ENCODE measurements at places on chromosomes 4 and X. TPM values are rescaled to one million over a fixed set of nuclear protein-coding genes. Genes with fewer than 3 reads are reported as not detected.
A peak's percentile ranks its signal among the peaks of the same experiment; 100 is the strongest.

The ACE2 gene
- total RNA-seq: not detected

The ARHGEF6 gene
- total RNA-seq: 32.2 TPM

The NDUFB11 gene
- total RNA-seq: 51.4 TPM

The ART3 gene
- not detected for total RNA-seq

The IBSP gene
- total RNA-seq: not detected

The GPR143 gene
- total RNA-seq: not detected

The CRMP1 gene
- total RNA-seq: not detected

The NR0B1 gene
- not detected for total RNA-seq

The TLR1 gene
- total RNA-seq: 10.1 TPM

The FGA gene
- total RNA-seq: not detected

The DGKK gene
- not detected for total RNA-seq

The MTMR8 gene
- 2.5 TPM for total RNA-seq

The CLDN22 gene
- not detected for total RNA-seq

The HTATSF1 gene
- total RNA-seq: 28.5 TPM

The GLUD2 gene
- 0.28 TPM for total RNA-seq

- DNase-seq: no peak
These were observed 159.3 kb upstream of the LCORL start for GRCh38 chr4:18180892-18181291.

GRCh38 chr4:123856689-123857545, 460.3 kb downstream of the SPRY1 start:
- DNase-seq: no peak

- DNase-seq: no peak
These were observed 126.4 kb downstream of the PJA1 start for GRCh38 chrX:69038816-69039215.

DNA sequence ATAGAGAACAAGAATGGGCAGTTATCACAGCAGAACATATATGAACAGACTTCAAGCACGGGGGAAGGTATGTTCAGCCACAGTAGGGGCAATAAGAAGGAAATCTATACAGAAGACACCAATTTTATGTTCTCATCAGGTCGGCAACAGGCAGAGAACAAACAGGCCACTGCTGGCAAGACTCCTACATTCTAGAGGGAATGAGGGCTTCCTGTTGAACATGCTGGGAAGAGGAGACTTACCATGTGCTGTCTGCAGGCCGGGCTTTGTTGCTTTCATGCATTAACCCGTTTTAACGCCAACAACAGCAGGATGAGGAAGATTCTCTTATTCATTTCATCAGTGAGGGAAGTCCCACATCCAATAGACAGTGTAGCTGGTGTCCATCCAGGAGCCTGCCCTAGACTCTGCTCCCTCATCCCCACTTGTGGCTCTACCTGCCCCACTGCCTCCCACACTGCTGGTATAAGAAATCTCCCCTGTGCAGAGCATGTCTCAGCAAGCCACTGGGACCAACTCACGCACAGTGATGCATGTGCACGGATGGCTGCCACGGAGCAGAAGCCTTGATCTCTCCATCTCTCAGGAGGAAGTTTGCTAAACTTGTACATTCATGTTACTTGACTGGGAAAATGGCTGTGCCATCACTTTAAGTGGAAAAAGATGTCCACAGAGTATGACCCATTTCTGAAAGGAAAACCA, 84.5 kb downstream of the ACOX3 start:
- DNase-seq: no peak

- DNase-seq: no peak
These were observed 102.7 kb upstream of the SLC7A11 start for GRCh38 chr4:138344851-138345250.

GRCh38 chrX:110341189-110342035, 17.2 kb upstream of the RTL9 start:
- DNase-seq: no peak

- DNase-seq: no peak
These were observed 50.6 kb upstream of the MAN2B2 start for GRCh38 chr4:6524436-6524835.

GRCh38 chr4:148007792-148008191, 275.9 kb downstream of the ARHGAP10 start:
- DNase-seq: no peak

GRCh38 chr4:78205591-78205990, 148.5 kb downstream of the FRAS1 start:
- DNase-seq: no peak

- DNase-seq: no peak
These were observed 9.7 kb upstream of the RAB28 start for GRCh38 chr4:13493793-13494192.

GRCh38 chr4:128166982-128167381, 105.9 kb downstream of the LARP1B start:
- no peak for DNase-seq

- peak; percentile 67 for DNase-seq
These were observed 85.5 kb downstream of the CT47B1 start for GRCh38 chrX:120790118-120790517.

DNA sequence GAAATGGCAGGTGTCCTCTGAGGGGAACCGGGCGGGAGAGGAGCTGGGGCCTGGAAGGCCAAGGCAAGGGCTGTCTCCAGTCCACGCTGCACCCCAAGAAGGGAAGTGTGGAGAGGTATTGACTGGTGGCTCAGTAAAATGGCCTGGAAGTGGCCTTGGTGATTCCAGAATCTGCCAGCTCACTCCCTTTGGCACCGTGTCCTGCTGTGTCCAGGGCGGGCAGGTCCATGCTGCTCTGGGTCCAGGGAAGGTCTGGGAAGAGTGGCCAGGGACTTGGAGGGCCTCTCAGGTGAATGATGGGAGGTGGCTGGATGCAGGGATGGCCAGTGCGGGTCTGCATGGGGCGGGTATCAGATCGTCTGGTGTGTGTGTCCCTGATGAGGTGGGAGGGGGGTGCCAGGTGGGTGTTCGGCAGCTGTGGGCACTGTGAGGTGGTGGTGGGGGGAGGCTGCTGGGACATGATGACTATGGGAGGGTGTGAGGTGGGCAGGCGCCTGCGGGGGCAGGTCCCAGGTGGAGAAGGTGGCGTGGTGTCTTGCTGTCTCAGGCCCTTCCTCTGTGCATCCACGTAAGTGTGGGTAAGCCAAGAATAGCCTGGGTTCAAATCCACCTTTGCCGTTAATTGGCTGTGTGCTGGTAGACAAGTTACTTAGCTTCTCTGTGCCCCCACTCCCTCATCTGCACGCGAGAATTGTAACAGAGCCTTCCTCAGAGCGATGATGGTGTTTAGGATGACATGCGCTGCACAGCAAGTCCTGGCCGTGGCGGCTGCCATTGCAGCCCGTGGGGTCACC, 17.7 kb downstream of the RGS12 start:
- peak; percentile 12 for DNase-seq

DNA sequence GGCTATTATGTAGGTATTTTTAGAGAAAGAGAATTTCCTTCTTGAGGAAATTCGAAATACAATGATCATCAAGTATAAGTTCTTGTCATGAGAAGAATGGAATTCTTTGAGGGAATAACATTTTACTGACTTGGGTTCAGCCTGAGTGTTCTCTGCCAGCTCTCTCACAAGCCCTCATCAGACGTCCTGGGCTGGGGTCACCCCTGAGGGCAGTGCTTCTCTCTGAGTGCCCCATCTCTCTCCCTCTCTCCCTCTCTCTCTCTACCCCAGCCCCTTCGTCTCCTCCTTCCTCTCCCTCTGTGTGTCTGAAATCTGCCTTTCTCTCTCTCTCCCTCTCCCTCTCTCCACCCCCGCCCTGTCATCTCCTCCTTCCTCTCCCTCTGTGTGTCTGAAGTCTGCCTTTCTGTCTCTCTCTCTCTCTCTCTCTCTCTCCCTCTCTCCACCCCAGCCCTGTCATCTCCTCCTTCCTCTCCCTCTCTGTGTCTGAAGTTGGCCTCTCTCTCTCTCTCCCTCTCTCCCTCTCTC, 241.7 kb upstream of the PSAPL1 start:
- DNase-seq: no peak

- peak; percentile 43 for DNase-seq
These were observed 750 bp downstream of the TMEM129 start for GRCh38 chr4:1720163-1720983.

DNA sequence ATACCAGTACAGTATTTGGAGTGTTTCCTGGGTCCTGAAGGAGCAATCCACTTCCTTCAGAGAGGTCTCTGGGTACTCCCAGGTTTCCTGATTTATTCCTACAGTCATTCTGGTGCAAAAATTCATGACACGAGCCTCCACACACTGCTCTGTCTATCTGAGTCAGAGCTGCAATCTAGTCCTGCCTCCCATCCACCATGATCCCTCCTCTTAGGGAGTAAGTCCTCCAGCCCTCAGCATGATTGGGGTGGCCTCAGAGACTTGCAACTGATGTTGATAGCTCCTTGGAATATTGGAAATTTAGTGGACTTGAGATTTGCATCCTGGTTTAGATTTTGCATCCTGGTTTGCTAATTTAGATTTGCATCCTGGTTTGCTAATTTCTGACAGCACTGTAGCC, 20.5 kb downstream of the CNGA1 start:
- DNase-seq: no peak

DNA sequence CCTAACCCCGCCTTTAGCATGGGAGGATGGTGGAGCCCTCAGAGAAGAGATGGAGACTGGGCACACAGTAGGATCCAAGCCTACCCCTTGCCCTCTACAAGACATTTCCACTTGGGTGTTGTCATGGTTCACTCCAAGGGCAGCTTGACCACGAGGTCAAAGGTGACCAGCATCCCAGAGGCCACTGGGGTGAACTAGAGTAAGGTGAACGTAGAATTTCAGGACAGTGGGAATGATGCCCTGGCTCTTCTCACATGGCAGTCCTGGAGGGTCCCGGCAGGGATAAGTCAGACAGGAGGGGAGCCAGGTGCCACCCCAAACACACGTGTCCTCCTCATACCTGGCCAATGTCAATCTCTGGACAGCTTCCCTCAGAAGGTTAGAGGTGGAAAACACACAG, 274.2 kb upstream of the AGTR2 start:
- DNase-seq: no peak

DNA sequence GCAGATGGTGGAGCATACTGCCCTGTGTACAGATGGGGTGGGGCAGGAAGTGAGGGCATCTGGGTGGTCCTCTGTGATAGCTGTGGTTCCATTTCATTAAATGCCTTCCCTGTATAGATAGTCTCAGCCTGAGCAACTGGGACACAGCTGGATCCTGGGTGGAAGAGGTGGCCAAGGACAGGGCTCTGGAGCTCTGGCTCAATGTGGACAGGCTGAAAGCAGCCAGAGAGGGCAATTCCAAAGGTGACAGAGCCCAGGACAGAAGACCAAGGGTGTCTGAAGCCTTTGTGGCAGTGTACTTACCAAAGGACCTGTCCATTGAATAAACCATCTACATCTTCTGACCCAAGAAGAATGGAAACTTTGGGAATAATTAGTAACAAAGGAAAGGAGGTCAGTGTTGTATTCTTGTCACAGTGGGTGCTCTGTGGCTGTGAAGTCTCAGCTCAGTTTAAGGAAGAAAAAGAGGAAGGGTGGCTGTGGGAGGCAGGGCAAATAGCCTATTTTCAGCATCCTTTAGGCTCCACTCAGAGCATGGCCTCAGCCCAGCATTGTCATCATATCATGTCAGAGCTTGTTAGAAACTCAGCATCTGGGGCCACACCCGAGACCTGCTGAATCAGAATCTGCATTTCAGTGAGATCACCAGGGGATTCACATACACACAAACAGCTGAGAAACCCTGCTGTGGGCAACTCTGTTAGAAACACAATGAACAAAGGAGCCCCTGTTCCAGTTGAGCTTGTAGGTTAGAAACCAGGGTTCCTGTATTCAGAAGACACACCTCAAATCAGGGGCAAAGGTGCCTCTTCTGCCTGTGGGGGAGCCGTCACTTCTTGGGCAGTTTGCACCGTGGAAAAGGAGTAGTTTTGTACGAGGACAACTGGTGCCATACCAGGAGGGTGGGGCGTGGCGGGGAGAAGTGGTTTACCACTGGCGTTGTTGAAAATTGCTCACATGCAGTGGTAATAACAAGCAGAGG, 168.6 kb downstream of the PTTG2 start:
- DNase-seq: peak; percentile 50

DNA sequence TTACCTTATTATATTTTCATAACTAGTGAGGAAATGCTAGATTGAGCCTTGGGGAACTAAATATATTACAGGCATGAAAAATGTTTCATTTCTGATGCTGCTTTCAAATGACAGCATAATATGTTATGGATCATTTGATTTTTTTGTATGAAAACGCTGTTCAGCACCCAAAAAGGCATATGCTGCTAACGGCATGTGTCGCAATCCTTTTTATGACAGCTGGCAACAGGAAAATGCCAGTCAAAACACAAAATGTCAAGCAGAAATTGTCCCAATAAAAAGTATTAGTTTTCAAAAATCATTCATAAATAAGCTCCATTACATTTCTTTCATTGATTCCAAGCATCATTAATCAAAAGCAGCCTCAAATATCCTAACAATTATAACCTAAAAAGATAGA, 1244.5 kb downstream of the PCDH7 start:
- no peak for DNase-seq

DNA sequence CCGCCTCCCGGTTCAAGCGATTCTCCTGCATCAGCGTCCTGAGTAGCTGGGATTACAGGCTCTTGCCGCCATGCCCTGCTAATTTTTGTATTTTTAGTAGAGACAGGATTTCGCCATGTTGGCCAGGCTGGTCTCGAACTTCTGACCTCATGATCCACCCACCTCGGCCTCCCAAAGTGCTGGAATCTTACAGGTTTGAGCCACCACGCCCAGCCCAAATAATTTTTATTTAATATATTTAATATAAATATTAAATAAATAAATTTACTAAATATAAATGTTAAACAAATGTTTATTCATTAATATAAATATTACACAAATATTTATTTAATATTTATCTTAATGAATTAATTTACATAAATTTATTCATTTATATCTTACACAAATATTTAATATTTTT, 120.2 kb downstream of the SHOX start:
- DNase-seq: no peak

DNA sequence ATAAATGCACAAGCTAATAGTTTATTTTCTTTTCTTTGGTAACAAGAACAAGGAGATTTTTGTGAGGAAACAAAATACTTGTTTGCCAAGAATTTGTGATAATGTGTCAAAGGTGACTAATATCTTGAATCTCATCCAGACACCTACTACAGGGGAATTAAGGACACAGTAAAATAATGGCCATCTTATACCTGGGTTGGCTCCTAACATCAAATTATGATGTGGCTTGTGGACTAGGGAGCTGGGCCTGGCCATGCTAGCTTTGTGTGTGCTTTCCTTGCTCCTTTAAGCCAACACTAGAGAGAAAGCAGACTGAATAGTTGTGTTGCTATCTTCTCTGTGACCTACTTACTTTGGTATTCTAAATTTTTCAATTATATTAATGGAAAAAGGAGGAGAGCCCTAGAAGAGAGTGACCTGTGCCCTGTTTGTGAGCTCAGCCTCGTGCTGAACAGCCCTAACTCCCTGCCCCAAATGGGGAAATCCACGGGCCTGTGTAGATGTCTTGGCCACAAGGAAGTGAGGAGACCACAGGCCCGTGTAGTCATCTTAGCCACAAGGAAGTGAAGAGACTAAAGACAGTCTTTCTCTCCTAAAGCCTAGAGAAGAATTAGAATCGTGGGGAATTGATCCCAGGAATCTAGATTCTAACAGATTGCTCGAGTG, 23.3 kb downstream of the ARHGAP24 start:
- no peak for DNase-seq

DNA sequence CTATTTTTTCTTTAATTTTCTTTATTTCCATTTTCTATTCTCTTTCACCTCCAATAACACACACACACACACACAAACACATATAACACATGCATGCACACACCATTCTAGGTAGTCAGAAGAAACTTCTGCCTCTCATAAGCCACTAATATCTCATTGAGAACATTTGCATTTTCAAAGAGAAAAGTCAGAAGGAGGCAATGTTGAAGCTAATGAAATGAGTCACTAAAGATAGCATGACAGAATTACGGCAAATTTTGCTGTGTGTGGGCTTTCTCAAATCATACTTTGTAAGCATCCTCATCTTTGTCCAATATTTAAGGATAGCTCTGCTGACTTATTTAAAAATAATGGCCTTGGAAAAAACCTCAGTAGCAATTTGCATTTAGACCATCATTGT, 291.3 kb downstream of the GUCY2F start:
- no peak for DNase-seq

Measured in CD8-positive, alpha-beta T cell (primary cell).